ENCODE measurements at places on chromosomes 2 and 18. TPM values are rescaled to one million over a fixed set of nuclear protein-coding genes. Genes with fewer than 3 reads are reported as not detected.

TWIST2 gene
- total RNA-seq: 9.2 TPM

PPP4R1 gene
- 109 TPM for total RNA-seq

GALNT1 gene
- total RNA-seq: 507 TPM

THSD7B gene
- under 0.01 TPM for total RNA-seq

ORC4 gene
- total RNA-seq: 34.1 TPM

LYPD6B gene
- 2.4 TPM for total RNA-seq

HAAO gene
- 7.1 TPM for total RNA-seq

ASAP2 gene
- total RNA-seq: 69.8 TPM

OR6B2 gene
- not detected for total RNA-seq

SULT1C4 gene
- 0.26 TPM for total RNA-seq

MAPK4 gene
- not detected for total RNA-seq

TRABD2A gene
- total RNA-seq: 0.26 TPM

SP110 gene
- 22.2 TPM for total RNA-seq

SKA1 gene
- 10.7 TPM for total RNA-seq

FSIP2 gene
- 0.78 TPM for total RNA-seq

SPDYA gene
- total RNA-seq: 1.3 TPM

TLK1 gene
- total RNA-seq: 23.5 TPM

Data from articular chondrocyte of knee joint (primary cell).